ENCODE measurements at places on chromosomes 16 and 17.

GRCh38 chr16:1859650-1860049, 12.3 kb downstream of the MEIOB start:
- DNase-seq, result peak; percentile 55

DNA sequence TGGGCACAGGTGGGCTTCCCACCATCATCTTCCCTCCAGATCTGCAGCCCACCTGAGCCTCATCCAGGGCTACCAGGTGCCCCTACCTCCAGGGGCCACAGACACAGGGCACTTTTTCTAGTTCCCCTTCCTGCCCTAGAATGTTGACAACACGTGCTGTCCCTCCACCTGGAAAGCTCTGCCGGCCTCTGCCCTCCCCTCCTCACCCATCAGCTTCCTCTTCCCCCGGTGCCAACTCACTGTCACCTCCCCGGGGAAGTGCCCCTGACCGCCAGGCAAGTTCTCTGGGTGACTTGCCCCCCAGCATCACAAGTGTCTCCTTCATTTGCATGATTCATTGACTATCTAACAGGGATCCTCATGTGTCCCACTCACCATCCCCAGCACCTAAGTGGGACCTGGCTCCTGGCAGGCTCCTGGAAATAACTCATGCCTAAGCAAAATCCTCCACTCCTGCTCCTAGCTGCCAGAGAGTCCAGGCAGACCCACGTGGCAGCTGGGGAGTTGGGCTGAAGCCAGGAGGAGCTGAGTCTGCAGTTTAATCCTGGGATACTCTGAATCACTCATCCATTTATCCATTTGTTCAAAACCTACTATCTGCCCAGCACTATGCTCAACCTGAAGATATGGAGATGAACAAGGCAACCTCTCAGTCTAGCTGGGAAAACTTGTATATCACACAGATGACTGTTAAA, 304.4 kb downstream of the FOXL1 start:
- DNase-seq, result no peak

DNA sequence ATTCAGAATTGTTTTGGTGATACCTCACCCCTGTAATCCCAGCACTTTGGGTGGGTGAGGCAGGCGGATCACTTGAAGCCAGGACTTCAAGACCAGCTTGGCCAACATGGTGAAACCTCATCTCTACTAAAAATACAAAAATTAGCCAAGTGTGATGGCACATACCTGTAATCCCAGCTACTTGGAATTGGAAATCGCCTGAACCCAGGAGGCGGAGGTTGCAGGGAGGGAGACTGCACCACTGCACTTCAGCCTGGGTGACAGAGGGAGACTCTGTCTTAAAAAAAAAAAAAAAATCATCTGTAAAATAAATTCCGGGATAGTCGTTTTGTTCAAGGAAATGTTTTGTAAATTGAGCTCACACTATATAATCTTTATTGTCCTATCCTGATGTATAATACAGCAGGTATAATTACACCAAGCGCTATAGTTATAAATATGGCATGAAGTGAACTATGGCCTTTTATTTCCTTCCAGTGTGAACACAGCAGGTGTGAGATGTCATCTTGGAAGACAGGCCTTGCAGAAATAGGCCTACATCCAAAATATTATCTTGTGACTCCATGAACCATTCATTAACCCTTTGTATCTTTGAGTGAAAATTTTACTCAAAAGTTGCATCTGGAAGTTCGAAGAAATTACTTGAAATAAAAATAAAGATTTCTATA, 25.4 kb downstream of the PLA2G10 start:
- DNase-seq, result no peak

- no peak for DNase-seq
These were observed 385.5 kb downstream of the SEC14L1 start for GRCh38 chr17:77526259-77526711.

- DNase-seq, result peak; percentile 79
These were observed 385 bp downstream of the CFAP119 start for GRCh38 chr16:30761427-30761927.

DNA sequence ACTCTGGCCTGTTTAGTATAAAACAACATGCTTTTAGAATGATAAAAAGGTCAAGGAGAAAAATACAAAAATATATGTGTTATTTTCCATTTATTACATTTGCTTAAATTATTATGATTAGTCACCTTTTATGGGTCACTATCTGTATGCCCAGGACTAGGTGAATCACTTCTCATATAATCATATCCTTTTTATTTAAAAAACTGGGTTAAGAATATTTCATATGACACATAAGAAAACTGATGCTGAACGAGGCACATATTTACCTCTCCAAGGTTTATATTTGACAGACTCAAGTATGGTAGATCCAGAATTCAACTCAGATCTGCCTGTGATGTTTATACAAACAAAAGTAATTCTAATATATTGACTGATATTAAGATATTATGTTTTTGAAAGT, 134.5 kb downstream of the CDH8 start:
- no peak for DNase-seq

GRCh38 chr17:83128306-83129240, 49.2 kb downstream of the METRNL start:
- DNase-seq, result no peak

DNA sequence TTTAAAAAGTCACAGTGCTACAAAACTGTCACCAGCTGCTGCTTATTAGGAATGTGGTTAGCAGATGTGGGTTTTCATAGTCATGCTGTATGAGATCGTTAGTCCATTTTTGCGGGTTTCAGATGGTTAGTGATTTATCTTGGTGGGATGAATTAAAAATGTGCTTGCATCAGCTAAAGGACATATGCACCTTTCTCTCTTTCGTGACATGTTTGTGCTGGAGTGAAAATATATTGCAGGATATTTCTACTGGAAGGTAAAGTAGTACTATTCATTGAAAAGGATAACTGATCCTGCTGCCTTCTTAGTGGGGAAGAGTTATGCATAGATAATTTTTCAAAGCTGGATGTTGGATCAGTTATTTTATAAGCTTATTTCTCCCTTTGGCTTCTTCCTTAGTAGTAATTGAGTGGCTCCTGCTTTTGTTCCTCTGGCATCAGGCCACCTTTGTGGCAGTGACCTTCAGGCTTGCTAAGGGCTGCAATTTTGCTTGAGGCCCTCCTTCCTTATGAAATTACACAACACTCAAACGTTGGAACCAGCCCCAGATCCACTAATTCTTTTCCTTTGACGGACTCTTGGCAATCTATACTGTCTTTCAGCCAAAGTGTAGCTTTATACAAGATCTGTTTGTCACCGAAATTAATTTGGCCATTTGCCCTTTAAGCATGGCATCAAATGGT, 7.5 kb upstream of the SNTB2 start:
- DNase-seq, result peak; percentile 40

GRCh38 chr17:21291862-21292261, 7.4 kb downstream of the MAP2K3 start:
- DNase-seq, result no peak

GRCh38 chr17:44489581-44489980, 13.6 kb downstream of the GPATCH8 start:
- DNase-seq, result no peak

DNA sequence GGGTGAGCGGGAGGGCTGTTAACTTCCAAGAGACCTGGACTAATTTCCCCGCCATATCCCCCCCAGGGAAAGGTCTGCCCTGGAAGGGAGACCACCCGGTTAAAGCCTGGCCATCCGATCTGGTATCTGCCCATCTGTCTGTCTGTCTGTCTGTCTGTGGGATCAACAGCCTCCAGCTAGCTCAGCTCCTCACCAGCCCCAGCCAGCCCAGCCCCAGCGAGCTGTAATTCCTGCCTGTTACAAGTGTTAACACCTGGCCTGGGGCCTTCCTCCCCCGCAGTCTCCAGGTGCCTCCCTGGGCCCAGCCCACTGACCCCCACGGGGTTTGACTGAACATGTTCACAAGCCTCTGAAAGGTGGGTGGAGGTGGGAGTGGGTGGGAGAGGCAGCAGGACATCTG, 4.0 kb downstream of the WNT3 start:
- no peak for DNase-seq

GRCh38 chr17:48384164-48384563, 45.9 kb downstream of the SKAP1 start:
- DNase-seq, result peak; percentile 38

DNA sequence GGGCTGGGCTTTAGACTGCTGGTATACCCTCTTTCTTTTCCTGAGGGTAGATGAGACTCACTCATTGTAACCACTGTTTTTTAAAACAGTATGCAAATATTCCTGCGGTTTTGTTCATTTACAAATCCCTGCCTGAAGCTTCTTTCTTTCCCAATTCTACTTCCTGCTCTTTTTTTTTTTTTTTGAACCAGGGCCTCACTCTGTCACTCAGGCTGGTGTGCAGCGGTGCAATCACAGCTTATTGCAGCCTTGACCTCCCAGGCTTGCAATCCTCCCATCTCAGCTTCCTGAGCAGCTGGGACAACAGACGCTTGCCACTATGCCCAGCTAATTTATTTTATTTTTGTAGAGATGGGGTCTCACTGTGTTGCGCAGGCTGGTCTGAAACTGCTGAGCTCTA, 8.0 kb upstream of the SULT1A1 start:
- peak; percentile 26 for DNase-seq

DNA sequence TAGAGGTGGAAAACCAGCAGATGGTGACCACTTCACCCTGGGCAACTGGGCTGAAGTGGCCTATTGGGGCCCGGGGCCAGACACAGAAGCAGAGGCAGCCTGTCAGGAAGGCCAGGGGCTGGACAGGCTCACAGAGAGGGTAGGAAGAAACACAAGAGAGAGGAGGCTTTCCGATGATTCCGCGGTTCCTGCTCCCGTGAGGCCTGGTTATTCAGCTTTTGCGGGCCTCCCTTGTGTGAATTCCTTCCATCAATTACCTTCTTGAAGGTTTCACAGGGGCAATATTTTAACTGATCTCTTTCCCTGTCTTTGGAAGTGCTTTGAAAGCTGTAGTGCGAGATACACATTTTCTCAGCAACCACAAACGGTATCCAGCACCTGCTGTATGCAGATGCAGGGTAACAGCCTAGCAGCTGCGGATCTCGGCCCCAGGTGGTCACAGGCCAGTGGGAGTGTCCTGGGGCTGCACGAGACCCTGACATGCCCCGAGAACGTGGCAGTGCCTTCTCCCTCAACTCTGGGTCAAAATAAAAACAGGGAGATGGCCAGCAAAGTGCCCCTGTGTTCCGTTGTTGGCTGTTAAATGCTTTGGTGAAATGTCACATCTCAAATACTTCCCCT, 11.6 kb upstream of the CMIP start:
- peak; percentile 69 for DNase-seq

Data from hematopoietic multipotent progenitor cell treated with erythropoietin and hydrocortisone succinate and interleukin-3 and kit ligand, for 4 days (in vitro differentiated cells).